ENCODE measurements at places on chromosomes 5 and 9.
A peak's percentile ranks its signal among the peaks of the same experiment; 100 is the strongest.

- no peak for DNase-seq
Measured at GRCh38 chr5:170223360-170223759, 9.4 kb upstream of the C5orf58 start.

GRCh38 chr5:55534436-55535198 lies at the start of gene PLPP1:
TSS of gene PLPP1 (minus strand) at chr5:55534964. CDS start at chr5:55534629, 335 bp downstream.
- DNase-seq: peak; percentile 79

DNA sequence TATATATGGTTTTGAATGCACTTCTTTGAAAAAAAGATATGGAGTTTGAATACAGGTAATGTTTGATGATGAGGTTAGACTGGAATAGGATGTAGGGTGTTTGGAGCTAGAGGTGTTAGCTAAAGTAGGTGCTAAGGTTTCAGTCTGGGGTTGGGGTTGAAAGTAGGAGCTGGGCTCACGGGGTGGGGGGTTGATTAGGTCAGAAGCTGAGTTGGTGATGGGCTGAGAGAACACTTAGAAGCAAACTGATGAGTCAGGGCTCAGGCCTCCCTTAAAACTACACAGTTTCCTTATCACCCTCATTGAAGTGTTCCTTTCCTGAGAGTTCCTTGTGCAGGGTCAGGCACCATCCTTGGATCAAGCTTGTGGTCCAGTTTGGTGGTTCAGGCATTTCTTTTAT lies 308.8 kb upstream of the ADAMTS16 start:
- DNase-seq: no peak

GRCh38 chr5:19866090-19866450 lies 121.9 kb downstream of the CDH18 start:
- no peak for DNase-seq

GRCh38 chr9:129839324-129840023 lies 4.2 kb downstream of the USP20 start:
- no peak for DNase-seq

GRCh38 chr9:125534971-125535701 lies 171.9 kb downstream of the MAPKAP1 start:
- no peak for DNase-seq

GRCh38 chr5:158223054-158223600 lies 364.2 kb upstream of the CLINT1 start:
- no peak for DNase-seq

DNA sequence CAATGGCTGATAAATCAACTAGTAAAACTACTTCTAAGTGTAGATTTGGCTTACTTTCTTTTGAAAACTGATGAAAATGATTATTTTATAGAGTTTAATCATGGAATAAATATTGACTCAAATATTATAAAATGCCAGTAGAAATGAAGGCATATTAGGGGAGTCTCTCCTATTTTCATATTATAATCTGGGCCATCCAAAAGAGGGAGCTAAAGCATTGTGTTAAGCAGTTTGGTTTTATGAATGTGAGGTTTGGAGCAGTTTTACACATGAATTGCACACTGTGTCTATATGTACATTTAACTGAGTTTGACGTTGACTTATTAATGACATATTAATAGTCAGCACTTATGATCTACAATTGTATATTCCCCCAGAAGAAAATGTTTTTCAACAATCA lies 17.4 kb downstream of the CDH9 start:
- DNase-seq: peak; percentile 2

- no peak for DNase-seq
Measured at GRCh38 chr5:156121234-156121633, 205.7 kb upstream of the SGCD start.

- DNase-seq: no peak
Measured at GRCh38 chr9:33180526-33181184, 13.5 kb upstream of the B4GALT1 start.

GRCh38 chr9:99449726-99450125 lies 227.6 kb downstream of the SEC61B start:
- DNase-seq: no peak

DNA sequence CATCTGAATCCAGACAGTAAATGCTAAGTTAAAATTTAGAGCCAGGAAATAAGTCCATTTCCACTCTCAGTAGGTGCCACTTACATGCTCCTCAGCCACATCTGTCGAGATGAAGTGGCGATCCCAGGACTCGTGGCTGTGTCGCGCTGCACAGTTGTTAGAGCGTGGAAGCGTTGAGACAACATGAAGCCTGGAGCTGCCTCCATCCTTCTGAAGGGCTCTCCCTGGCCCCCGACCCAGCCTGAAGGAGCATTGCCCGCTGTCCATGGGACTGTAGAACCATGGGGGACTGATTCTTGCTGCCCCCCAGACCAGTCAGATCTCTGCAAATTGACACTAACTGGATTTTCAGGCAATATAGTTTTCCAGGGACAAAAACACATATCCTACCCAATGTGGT lies 58.9 kb downstream of the IRX1 start:
- DNase-seq: no peak

- peak; percentile 36 for DNase-seq
Measured at GRCh38 chr5:103256178-103256577, 2.4 kb upstream of the MACIR start.

- no peak for DNase-seq
Measured at GRCh38 chr9:87818308-87818707, 64.4 kb upstream of the SPATA31E1 start.

DNA sequence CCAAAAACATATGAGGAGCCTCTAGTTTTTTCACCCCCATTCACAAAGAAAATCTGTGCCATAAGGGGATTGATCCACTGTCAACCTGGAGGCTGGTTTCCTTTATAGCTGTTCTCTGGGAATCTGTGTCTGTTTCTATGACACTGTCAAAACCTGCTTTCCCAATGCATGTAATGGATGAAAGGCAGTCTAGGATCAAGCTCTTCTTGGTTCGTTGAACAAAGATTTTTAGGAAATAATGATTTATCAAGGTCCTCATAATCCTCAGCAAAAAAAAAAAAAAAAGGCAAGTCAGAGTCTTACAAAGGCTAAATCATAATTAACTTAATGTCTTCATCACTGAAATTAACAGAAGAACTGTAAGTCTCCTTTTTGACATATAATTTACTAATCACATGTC lies 16.0 kb downstream of the EPB41L4A start:
- no peak for DNase-seq

DNA sequence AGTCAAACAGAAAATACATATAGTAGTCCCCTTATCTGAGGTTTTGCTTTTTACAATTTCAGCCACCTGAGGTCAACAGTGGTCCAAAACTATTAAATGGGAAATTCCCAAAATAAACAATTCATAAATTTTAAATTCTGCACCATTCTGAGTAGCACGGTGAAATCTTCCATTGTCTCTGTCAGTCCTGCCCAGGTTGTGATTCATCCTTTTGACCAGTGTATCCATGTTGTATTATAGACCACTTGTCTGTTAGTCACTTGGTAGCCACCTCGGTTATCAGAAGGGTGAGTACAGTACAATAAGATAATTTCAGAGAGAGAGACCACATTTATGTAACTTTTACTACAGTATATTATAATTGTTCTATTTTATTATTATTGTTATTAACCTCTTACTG lies 2.8 kb downstream of the CCDC152 start:
- DNase-seq: no peak

- no peak for DNase-seq
Measured at GRCh38 chr5:35679357-35679756, 61.7 kb downstream of the SPEF2 start.

DNA sequence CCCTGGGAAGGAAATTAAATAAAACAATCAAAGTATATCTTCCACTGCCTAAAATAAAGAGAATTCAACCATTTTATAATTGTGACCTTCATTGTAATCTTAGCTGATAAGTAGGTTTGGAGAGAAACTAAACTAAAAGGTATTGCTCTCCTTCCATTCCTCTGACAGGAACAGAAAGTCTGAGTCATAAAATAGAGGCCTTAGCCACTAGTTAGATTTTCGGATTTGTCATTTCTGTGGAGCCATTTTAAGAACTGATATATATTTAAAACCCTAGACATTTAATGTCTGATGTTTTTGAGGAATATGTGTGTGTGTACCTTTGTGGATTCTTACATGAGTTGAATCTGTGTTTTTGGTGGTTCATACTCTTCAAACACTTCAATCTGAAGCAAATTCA lies 11.8 kb upstream of the TMC1 start:
- DNase-seq: no peak

GRCh38 chr5:83564069-83564749 lies 92.7 kb downstream of the VCAN start:
- peak; percentile 1 for DNase-seq

GRCh38 chr9:10613419-10613818 lies 617 bp upstream of the PTPRD start:
- DNase-seq: no peak

GRCh38 chr5:60207040-60207439 lies 313.5 kb upstream of the PDE4D start:
- no peak for DNase-seq

- DNase-seq: no peak
Measured at GRCh38 chr9:18768951-18769622, 263.9 kb downstream of the SAXO1 start.

DNA sequence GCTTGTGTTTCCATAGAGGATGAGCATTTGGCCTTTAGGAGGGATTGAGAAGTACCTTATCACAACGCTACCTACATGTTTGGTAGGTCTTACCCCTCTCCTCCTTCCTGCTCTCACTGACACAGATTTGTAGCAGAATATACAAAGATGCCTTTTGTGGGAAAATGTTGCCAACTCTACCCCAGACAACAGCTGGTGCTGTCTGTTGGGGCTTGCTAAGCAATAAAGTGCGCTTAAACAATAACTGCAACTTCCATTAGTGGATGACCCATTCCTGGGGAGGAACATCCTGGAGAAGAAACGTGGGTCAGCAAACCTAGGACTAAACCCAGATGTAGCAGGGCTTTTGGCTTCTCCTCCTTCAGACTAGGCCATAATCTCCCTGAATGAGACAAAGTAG lies 174.3 kb downstream of the EFNA5 start:
- DNase-seq: no peak

DNA sequence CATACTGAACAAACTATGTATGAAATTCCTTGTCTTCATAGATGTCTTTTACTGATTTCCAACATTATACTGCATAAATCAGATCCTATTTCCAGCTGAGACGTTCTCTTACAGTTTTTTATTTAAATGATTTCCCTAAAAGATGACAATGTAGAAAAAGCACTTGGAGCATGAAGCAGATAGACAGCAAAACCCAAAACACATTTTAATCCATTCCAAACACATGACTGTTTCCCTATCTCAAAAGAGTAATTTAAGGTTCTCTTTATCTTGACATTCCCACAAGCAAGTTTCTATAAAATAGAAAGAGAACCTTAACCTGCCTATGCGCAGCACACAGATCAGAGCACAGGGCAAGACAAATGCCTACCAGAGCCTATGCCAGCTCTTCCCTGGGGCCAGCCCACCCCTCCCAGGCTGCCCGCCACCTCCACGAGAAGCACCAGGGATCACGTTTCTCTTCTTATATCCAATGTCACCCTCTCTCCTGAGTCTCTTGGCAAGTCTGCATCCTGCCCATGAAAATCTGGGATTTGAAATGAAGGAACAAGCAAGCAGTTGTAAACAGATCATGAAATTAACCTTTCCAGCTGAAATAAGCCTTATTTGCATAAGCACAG lies 52.4 kb downstream of the RETREG1 start:
- no peak for DNase-seq

DNA sequence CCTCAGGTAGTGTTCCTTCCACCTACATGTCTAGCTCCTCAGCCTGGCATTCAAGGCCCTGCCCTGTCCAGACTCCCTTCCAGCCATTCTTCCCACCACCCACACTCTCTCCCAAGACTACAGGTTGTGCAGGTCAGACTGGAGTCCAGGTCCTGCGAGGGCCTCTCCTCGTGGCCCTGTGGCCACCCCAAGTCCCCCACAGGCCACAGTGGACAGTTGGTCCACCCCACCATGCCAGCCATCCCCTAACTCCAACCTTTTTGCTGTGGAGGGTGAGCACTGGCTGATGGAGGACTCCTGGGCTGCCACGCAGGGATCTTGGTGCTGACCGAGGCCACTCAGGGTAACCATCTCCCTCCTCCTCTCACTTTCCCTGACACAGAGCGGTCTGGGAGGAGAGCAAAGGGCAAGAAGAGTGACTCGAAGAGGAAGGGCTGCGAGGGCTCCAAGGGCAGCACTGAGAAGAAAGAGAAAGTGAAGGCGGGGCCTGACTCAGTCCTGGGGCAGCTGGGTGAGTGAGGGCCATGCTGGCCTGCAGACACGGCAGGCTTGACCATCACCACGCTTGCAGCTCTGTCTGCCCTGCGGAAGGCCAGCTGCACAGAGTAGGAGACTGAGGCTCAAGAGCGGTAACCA lies 51.0 kb downstream of the JADE2 start:
- no peak for DNase-seq

- no peak for DNase-seq
Measured at GRCh38 chr5:102596113-102596512, 97.3 kb upstream of the SLCO6A1 start.

DNA sequence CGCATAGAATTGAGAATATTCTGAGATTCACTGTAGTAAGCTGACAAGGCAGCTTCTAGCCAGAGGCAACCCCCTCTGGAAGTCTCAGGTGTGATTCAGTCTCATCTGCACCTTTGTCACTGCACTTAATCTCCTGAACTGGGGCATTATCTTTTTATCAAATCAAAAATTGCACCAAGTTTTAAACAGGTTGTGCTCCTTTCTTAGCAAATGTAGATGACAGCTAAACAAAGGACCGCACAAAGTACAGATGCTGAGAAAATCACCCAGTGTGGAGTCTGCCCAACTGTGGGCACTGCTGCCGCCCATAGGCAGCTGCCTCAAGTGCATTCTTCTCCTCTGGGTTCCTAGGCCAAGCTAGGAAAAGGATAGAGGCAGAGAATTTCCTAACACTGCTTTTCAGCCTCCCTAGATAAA lies 51.1 kb downstream of the STARD4 start:
- DNase-seq: no peak

DNA sequence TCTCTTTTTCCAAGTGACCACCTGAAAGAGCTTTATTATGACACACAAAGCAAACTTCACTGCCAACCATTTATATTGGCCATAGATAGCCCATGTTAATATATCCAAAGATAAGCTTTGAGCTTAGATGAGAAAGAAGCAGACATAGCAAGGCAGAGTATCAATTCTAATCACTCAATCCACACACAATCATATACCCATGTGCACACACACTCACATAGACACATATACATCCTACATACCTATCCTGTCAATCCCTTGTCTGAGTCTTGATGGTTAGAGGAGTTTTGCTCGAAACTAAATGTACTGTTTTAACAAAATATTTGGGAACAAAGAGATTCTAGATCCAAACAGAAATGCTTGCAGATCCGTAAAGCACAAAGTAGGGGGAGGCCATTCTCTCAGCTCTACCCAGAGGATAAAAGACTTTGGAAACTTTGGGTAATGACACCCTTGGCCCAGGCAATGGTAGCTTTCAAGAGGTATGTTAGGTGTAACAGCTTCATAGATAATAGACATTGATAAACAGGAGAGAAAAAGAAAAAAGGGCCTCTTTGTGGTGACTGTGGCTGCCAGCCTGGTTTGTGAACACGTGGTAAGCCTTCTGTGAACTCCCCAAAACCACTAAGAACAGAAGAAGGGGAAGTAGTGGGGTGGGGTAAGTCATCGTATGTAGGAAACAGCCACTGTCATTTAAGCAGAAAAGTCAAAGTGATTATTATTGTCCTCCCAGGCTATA lies 121.6 kb downstream of the TLR4 start:
- no peak for DNase-seq

GRCh38 chr5:136674178-136674577 lies 308.8 kb upstream of the TRPC7 start:
- DNase-seq: no peak

- no peak for DNase-seq
Measured at GRCh38 chr5:3098821-3099220, 347.3 kb upstream of the IRX2 start.

- no peak for DNase-seq
Measured at GRCh38 chr9:96150324-96151227, 151.4 kb downstream of the HSD17B3 start.

All from HuH-7 (cell line).